ENCODE measurements at places on chromosomes 4 and X.

DNA sequence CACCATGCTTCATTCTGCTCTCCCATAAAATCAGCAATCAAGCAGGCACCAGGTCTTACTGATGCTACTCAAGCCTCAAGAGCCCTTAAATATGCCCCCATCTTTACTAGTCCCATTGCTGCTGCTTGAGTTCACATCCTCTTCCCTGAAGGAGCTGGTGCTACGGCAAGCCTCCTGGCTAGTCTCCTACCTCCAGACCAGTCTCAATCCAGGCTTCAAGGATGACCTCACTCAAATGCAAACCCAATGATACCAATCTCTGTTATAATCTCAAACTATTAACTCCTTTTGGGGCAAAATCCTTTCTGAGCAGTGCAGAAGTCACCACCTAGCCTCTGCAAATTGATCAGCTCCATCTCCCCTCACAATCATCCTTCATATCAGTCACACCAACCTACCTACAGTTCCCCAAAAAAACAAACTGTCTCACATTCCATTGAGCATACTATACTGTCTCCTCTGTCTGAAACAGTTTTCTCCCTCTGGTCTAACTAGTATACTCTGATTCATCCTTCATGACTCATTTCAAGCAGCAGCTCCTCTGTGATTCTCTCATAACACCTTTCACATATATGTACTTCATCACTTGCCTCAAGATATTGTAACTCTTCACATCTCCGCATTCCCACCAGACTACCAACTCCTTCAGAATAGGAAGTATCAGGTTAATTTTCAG lies 30.0 kb downstream of the PAPSS1 start:
- no peak for DNase-seq

GRCh38 chrX:11131146-11131545 lies 20.0 kb downstream of the HCCS start:
- no peak for DNase-seq

- no peak for DNase-seq
Observed at GRCh38 chr4:30875658-30876269, 155.6 kb downstream of the PCDH7 start.

DNA sequence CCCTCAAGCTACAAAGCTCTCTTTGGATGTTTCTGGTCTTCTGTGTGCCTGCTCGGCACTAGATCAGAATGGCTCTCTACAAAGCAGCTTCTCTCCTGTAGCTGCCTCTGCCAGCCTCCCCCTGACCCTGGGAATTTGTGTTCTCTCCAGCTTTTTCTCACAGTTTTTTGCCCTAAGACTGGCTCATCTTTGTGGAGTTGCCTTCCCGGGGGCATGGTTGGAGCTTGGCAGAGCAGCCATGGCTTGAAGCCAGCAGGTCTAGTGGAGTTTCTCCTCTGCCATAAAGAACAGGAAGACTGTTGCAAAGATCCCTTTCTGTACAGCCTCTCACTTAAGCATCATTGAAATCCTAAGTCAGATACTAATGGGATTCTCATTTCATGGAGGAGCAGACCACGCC lies 163.3 kb upstream of the MAMLD1 start:
- DNase-seq = no peak

DNA sequence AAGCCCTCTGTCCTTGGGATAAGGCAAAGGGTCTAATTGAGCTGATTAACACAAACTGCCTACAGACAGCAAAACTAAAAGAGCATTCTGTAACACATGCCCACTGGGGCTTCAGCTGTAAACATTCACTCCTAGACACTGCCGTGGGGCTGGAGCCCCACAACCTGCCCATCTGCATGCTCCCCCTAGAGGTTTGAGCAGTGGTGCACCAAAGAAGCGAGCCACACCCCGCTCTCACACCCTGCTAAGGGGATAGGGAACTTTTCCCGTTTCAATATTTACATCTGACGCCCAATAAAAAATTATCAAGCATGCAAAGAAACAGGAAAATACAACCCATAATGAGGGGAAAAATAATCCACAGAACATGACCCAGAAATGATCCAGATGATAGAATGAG lies 46.9 kb upstream of the HSD17B10 start:
- no peak for DNase-seq

GRCh38 chrX:44596277-44596676 lies 53.6 kb upstream of the FUNDC1 start:
- no peak for DNase-seq

GRCh38 chrX:734362-734761 lies 103.8 kb downstream of the SHOX start:
- DNase-seq = no peak

GRCh38 chr4:7000421-7001176 lies 42.6 kb upstream of the TADA2B start:
- DNase-seq = no peak

- DNase-seq = no peak
Observed at GRCh38 chr4:6494431-6495295, 22.2 kb upstream of the PPP2R2C start.

DNA sequence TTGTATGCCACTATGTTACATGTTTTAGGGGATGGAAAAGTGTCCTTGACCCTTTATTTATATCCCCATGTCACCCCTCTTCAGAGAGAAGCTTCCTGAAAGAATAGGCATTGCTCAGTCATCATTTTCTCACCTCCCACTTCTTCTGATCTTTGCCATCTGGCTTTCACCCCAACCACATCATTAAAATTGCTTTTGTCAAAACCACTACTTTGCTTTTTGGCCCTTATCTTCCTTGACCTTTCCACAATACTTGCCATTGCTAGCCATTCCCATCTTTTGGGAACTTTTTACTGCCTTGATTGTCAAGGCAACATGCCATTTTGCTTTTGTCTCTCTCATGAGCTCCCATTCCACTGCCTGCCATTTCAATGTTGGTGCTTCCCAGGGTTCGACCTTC lies 14.9 kb upstream of the FAM9B start:
- no peak for DNase-seq

GRCh38 chr4:11098461-11098860 lies 330.2 kb downstream of the HS3ST1 start:
- no peak for DNase-seq
